ENCODE measurements at places on chromosomes 4 and X.

- H3K4me3 ChIP-seq, result no peak overlapping the region
- no peak overlapping the region for H3K27ac ChIP-seq
- DNase-seq, result no peak
- H3K27me3 ChIP-seq, result no peaks in the 10 kb centered on the region
- H3K4me1 ChIP-seq, result peaks cover 4% of the 10 kb centered on the region
Measured at GRCh38 chr4:39823191-39823590, 125.3 kb downstream of the UBE2K start.

GRCh38 chrX:1380672-1381233 lies 11.2 kb downstream of the SLC25A6 start:
- H3K36me3 ChIP-seq, result peaks cover 14% of the 10 kb centered on the region
- H3K4me1 ChIP-seq, result no peaks in the 10 kb centered on the region
- no peak for DNase-seq
- H3K27ac ChIP-seq, result peak overlapping the region; percentile 45
- H3K4me3 ChIP-seq, result no peak overlapping the region
- no peaks in the 10 kb centered on the region for H3K27me3 ChIP-seq

GRCh38 chr4:81019006-81019405 lies 11.5 kb upstream of the BMP3 start:
- H3K27me3 ChIP-seq, result peaks cover 13% of the 10 kb centered on the region
- no peak overlapping the region for H3K27ac ChIP-seq
- peaks cover 2% of the 10 kb centered on the region for H3K36me3 ChIP-seq
- no peak overlapping the region for H3K4me3 ChIP-seq
- DNase-seq, result no peak

DNA sequence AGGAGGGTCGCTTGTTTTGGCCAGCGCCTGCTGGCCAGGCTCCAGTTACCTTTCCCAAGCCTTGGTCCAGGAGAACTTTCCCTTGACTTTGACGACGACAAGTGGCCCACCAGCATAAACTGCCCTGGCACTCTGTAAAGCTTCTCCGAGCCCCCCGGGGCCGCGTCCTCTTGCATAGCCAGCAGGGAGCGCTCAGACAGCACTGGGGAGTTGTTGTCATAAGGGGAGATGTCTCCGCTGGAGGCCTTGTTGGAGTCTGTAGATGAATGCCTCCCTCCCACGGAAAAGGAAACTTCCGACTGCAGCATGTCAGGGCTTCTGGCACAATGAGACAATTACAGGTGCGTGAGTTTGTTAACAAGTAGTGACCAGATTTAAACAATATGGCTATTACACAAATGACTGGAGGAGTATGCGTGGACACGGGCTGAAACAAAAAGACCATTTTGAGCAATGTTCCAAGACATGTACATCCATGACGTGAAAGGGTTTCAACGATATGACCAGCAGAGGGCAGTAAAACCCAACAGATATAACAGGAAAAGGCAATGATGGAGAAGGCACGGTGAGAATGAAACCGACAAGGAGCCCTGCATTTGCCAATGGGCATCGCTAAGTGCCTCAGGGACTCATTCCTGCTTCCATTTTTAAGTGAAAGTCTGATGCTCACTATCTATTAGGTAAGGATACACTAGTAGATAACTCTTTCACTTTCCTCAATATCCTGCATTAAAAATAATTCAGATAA lies 33.0 kb downstream of the HCCS start:
- DNase-seq, result peak; percentile 17
- no peak overlapping the region for H3K27ac ChIP-seq
- no peak overlapping the region for H3K4me3 ChIP-seq
- H3K27me3 ChIP-seq, result no peaks in the 10 kb centered on the region

GRCh38 chrX:44101281-44101680 lies 128.1 kb upstream of the NDP start:
- DNase-seq, result no peak
- no peak overlapping the region for H3K4me3 ChIP-seq
- H3K27ac ChIP-seq, result no peak overlapping the region
- H3K4me1 ChIP-seq, result no peaks in the 10 kb centered on the region

DNA sequence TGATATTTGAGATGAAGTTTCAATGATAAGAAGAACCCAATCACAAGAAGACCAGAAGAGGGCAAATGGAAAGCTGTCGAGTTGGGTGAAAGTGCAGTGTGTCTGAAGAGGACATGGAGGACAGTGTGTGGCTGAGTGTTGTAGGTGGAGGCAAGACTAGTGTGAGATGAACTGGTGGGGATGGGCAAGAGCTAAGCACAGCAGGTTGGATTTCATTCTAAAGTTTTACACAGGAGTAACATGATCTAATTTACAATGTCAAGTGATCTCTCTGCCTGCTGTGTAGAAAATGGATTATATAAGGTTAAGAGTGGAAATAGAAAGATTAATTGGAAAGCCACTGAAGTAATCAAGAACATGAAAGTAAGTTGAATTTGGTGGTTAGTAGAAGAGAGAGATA lies 208.6 kb upstream of the ETNPPL start:
- no peak overlapping the region for H3K27ac ChIP-seq
- H3K4me1 ChIP-seq, result no peaks in the 10 kb centered on the region
- DNase-seq, result no peak
- H3K36me3 ChIP-seq, result no peaks in the 10 kb centered on the region

GRCh38 chrX:1584237-1585011 lies 7.0 kb upstream of the AKAP17A start:
- no peak overlapping the region for H3K27ac ChIP-seq
- no peaks in the 10 kb centered on the region for H3K36me3 ChIP-seq
- no peak overlapping the region for H3K4me3 ChIP-seq
- no peaks in the 10 kb centered on the region for H3K27me3 ChIP-seq
- H3K4me1 ChIP-seq, result no peaks in the 10 kb centered on the region

GRCh38 chrX:23046443-23046842 lies 46.7 kb downstream of the DDX53 start:
- H3K36me3 ChIP-seq, result no peaks in the 10 kb centered on the region
- no peak overlapping the region for H3K27ac ChIP-seq
- DNase-seq, result no peak
- H3K27me3 ChIP-seq, result no peaks in the 10 kb centered on the region
- H3K4me3 ChIP-seq, result no peak overlapping the region

DNA sequence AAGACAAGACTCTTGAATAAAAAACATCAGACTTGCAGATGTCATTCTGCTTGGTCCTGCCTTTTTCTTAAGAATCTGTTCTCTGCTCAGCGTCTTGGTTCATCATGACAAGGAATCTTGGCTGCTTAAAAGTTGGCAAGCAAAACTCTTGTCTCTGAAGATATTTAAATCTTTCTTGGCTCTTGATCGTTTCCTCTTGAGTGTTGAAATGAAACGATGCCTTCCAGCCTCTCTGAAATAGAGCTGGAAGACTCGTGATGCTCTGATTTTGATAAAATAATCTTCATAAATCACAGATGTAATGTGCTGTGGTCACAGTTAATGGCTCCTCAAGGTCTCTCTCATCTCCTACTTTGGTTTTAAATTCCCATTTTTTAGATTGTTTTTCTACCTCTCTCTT lies 39.9 kb upstream of the TMEM192 start:
- DNase-seq, result no peak
- no peaks in the 10 kb centered on the region for H3K36me3 ChIP-seq
- no peak overlapping the region for H3K4me3 ChIP-seq
- peaks cover 4% of the 10 kb centered on the region for H3K27me3 ChIP-seq

- H3K4me3 ChIP-seq, result no peak overlapping the region
- H3K27me3 ChIP-seq, result no peaks in the 10 kb centered on the region
- no peak for DNase-seq
Measured at GRCh38 chr4:80927420-80927819, 103.1 kb upstream of the BMP3 start.

Measured in progenitor cell of endocrine pancreas (in vitro differentiated cells).